MCF 10A (cell line): ENCODE measurements at places on chromosomes 12 and 14. TPM values are rescaled to one million over a fixed set of nuclear protein-coding genes. Genes with fewer than 3 reads are reported as not detected.

NUAK1 gene
- 2.6 and 3.4 TPM in 2 replicates for total RNA-seq

CLEC6A gene
- total RNA-seq = not detected in 2 replicates

LRTM2 gene
- not detected in 2 replicates for total RNA-seq

KRT80 gene
- 27.4 and 52.3 TPM in 2 replicates for total RNA-seq

TC2N gene
- 11.8 and 12.6 TPM in 2 replicates for total RNA-seq

KITLG gene
- 3.9 and 4.8 TPM in 2 replicates for total RNA-seq

PRPH gene
- 1.4 and 2.7 TPM in 2 replicates for total RNA-seq

CMAS gene
- 41.5 and 45.8 TPM in 2 replicates for total RNA-seq

RAD52 gene
- 26.0 and 27.9 TPM in 2 replicates for total RNA-seq

GYS2 gene
- 0.29 and 0.47 TPM in 2 replicates for total RNA-seq

OR11H7 gene
- not detected in 2 replicates for total RNA-seq

CHGA gene
- 0.35 TPM in 1 of 2 replicates, not detected in the other for total RNA-seq

CDKN3 gene
- 66.4 and 66.5 TPM in 2 replicates for total RNA-seq

MAP3K9 gene
- 17.2 and 18.6 TPM in 2 replicates for total RNA-seq

SUSD6 gene
- total RNA-seq = 27.7 and 32.1 TPM in 2 replicates
